ENCODE measurements at places on chromosomes 2 and 18.

DNA sequence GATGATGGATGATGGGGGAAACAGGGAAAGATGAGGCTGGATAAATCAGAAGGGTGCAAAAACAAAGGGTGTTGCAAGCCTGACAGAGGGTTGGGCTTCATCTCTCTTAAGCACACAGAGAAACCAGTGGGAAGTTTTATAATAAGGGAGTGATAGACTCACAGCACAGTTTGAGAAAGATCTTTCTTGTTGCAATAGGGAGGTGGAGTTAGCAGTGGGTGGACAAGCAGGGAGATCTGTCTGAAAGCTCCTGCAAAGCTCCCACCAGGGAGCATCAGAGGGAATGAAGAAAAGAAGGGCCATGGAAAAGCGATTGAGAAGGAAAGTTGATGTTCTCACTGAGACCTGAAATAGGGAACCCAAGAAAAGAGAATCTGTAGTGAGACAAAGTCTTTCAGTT, 64.9 kb downstream of the BOD1L2 start:
- no peak for DNase-seq

GRCh38 chr2:199378948-199379650, 78.6 kb downstream of the SATB2 start:
- peak; percentile 67 for DNase-seq

DNA sequence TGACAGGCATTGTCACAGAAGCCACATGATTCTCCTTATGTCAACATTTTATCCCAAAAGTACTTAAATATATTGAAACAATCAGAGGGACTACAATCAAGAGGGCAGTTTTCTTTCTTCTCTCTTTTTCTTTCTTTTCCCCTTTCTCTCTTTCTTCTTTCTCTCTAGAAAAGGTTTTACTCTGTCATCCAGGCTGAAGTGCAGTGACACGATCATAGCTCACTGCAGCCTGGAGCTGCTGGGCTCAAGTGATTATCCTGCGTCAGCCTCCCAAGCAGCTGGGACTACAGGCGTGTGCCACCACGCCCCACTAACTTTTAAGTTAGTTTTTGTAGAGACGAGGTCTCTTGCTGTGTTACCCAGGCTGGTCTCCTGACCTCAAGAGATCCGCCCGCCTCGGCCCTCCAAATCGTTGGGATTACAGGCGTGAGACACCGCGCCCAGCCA, 1.0 kb upstream of the PRKD3 start:
- DNase-seq: no peak

DNA sequence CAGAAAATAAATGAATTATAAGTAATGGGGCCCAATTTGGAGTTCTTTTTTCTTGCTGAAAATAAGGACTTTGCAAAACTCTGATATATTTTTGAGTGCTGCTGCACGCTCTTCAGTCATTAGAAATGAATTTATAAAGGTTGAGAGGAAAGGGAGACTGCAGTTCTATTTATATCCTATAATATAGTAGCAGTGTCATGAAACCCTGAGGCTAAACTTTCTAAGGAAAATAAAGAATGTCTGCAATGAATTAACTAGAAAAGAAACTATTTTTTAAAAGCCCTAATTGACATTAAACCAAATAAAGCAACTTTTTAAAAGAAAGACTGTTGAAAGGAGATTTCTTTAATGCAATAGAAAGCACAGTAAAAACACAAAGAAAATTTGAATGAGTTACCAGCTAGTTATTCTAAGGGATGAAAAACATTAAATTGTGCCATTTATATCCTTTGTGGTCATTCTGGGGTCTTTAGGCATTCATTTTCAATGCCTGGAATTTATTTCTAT, 1072.8 kb upstream of the TMEFF2 start:
- DNase-seq: no peak

- DNase-seq: no peak
These were observed 33.5 kb upstream of the IL37 start for GRCh38 chr2:112877423-112877822.

DNA sequence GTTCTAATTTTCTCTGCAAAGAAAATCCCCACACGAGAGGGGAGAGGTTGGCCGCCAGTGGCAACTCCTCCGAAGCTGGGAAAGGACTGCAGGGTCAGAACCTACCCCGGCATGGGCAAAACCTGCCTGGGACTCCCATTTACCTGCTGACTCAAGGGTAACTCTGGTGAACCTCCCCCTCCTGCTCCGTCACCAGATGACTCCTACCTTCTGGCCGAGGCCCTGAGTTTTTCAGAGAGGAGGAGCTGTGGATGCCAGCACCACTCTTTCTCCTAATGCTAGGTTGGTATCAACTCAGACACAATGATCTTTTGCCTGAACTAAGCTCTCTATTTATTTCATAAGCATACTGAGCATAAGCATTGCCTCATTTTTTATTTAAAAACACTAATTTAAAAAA, 96.6 kb downstream of the ALPK2 start:
- DNase-seq: no peak
